RKO (cell line): ENCODE measurements at places on chromosomes 5 and 9.

GRCh38 chr9:127388037-127388855 lies 8.7 kb upstream of the SLC2A8 start:
- peak; percentile 96 for DNase-seq

DNA sequence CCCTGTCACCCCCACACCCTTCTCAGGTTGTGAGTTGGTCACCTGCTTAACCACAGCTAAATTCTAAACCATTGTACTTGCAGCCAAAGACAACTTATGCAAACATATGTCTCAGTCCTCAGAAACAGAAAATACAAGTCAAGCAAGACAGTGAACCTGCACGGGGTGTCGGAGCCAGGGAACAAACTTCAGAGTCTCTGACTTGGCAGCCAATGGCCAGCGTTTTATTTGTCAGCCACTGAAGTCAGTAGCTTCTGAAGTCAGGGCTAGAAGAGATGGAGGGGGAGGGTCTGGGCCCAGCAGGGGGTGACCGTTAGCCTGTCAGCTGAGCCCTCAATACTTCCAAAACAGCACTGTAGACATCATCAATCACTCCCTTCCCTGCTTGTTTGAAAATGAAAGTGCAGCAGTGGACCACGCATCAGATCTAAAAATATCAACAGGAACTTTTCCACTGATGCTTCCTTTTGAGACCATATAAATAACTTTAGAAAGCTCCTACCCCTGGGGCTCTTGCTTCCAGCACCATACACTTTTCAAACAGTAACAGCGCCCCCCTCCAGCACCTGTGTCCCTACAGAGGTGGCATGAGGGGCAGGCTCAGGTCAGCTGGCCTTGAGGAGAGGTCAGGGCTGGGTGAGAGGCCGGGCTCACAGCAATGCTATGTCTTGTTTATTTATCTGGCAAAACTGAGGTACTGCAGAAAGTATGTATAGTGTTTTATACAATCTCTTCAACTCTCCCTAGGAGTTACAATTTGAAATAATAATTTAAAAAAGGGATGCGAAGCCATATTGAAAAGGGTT lies 142.5 kb downstream of the ACER2 start:
- no peak for DNase-seq

DNA sequence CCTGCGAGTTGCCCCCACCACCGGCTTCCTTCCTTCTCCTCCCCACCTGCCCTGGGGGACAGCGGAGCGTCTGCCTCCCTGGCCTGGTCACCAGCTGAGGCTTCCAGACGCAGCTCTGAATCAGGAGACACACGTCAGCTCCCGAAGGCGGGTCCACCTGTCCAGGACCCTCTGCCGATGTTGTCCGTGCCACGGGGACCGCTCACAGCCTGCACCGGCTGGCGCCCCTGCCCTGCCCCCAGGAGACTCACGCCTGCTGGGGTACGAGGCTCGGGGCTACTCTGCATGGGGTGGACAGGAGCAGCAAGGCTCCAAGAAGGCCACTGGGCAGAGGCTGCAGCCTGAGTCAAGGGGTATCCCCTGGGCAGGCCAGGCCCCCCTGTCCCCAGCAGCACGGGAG lies 1.9 kb upstream of the CCDC187 start:
- DNase-seq = no peak

- DNase-seq = no peak
Observed at GRCh38 chr9:132201139-132201538, 39.3 kb downstream of the NTNG2 start.
